ENCODE measurements at places on chromosomes 7 and 10.

DNA sequence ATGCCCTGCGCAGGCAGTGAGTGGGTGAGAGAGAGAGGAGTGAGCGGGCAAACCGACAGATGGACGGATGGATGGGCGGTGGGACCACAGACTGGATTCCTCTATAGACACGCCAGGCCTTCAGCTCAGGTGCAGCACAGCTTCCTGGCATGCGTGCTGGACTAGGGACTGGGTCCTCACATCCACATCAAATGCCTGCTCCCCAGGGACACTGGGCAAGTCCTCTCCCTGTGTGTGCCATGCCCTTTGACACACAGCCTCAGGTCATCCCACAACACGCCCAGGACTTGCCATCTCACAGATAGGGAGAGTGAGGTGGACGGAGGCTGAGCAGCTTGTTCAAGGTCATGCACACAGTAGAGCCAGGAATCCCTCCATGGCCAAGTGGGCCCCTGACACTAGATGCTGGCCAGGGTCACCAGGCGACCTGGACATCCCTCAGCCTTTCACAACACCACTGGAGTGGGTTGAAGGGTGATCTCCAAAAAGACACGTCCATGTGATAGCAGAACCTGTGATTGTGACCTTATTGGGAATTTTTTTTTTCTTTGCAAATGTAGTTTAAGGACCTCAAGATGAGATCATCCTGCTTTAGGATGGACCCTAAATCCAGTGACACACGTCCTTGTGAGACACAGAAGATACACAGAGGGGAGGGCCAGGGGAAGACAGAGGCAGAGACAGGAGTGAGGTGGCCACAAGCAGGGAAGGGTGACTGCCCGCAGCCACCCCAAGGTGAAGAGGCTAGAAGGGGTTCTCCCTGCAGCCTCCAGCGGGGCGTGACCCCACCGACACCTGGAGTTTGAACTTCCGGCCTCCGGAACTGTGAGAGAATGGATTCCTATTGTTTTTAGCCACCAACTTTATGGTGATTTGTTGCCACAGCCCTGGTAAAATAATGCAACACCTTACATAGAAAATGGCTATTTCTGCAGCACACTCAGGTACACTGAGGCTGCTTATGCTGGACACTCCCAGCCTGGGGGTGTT, 155.0 kb upstream of the CHST15 start:
- no peak for DNase-seq

- DNase-seq: peak; percentile 33
Measured at GRCh38 chr10:44927352-44927751, 16.2 kb downstream of the TMEM72 start.

GRCh38 chr7:159119851-159120539, 24.7 kb downstream of the VIPR2 start:
- DNase-seq: no peak

DNA sequence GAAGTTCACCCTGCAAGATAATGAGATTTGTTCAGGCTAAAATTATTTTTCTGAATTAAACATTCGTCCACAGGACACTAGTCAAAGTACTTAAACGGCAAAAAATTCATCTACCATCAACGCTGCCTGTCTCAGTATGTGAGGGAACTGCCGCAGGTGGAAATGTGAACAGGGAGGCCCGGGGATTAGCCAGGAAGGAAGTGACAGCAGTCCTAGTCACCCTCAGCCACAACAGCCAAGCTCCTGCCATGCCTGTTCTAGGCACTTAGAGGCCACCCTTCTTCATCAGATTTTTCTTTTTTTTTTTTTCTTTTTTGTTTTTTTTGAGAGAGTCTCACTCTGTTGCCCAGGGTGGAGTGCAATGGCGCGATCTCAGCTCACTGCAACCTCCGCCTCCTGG, 9.4 kb downstream of the NUDT5 start:
- no peak for DNase-seq

All from IMR-90 (cell line).